Left hindlimb (tissue), 1 donor: ENCODE measurements at places on chromosomes 3 and 15.
A peak's percentile ranks its signal among the peaks of the same experiment; 100 is the strongest.

GRCh38 chr3:42685891-42686820 is 819 bp downstream of the KLHL40 start:
- DNase-seq, result peak; percentile 28

GRCh38 chr15:65101411-65101890 is 13.5 kb downstream of the UBAP1L start:
- peak; percentile 82 for DNase-seq

GRCh38 chr3:108312656-108313055 is 16.3 kb downstream of the HHLA2 start:
- no peak for DNase-seq

DNA sequence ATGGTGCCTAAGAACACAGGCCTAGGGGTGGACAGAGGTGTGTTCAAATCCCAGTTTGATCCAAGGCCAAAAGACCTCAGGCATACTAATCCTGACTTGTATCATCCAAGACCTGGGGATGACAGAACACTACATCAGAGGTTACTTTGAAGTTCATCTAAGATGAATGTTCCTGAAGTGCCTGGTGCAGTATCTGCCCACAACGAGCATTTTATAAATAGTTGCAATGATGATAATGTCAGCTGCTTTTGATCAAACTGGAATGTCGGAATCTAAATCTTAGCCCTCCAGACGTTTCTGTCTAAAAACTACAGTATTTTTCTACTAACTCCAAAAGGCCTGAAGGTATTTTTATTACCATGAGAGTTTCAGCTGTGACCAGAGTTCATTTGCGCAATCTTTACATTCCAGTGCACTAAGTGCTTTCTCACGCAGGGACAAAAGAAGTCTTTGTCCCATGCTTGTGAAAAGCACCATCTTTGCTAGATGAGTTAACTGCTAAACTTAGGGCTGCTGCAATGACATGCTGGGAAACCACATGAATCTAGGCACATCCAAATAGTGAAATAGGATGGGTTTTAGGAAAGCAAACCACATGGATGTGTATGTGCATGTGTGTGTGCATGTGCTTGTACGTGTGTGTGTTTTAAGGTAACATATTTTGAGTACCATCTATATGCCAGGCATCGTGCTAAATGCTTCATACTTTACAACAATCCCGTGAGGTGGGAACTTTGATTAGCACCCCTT is 18.1 kb downstream of the ANXA2 start:
- DNase-seq, result no peak

DNA sequence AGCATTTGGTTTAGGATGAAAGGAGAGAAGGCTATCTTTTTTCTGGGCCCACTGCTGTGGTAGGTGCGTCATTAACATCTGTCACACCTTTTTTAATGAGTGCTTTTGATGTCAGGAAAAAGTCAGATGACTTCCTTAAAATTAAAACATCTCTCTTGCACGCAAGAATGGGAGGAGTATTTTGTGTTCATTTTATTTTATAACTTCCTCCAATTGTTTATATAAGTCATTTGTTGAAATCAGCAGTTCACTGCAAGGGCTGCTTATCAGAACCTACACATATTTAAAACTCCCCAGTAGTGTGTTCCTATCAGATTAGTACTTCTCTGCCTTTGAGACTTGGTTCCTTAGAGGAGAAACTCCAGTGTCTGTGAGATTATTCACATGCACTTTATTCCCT is 143.8 kb downstream of the NEO1 start:
- DNase-seq, result no peak

DNA sequence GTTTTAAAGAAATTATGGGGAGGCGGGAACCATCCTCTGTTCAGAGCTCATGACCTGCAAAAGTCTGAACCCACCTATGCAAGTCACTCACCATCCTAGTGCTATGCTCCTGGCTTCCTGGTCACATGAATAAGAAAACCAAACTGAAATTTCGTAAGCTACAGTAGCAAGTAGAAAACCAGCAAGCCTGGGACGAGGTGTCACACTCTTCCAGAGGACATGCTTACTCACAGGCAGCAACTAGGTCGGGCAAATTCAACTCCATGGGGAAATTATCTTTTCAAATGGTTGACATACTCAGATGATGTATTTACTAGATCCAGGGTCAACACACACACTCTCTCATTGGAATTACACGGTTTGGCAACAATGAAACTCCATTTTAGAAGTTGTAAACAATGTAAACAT is 31.3 kb downstream of the LDHAL6B start:
- no peak for DNase-seq

GRCh38 chr3:45975686-45976085 is 19.9 kb downstream of the FYCO1 start:
- DNase-seq, result no peak

DNA sequence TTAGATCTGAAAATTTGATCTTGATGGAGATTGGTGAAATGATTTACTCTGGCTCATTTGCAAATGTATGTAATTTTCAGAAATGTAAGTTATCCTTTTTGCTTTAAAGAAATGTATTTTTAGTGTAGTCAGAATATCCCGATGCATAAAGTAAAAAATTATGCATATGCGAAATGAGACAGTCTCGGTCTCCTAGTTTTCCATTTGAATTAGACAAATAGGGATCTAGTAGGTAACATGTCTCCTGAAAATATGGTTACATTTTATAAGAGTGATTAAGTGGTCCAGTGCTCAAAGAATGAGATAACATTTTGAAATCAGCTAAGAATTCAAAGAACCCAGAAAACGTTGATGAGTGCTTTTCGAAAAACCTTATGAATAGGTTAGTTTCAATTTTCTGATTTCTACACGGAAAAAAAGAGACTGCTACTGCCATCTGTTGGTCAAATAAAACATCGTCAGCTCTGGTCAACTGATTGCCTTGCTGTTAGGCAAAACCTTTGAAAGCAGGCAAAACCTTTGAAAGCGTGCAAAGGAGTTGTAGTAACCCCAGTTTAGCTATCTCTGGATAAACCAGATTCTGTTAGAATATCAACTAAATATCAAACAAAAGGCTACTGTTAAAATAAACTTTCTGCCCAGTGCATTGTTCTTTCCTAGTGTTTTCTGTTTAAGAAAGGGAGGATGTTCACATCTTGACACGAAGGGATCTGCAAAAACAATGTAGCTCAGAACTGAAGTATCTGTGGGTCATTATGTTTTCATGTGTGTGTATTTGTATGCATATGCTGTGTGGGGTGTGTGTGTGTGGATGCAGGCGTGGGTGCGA is 59.3 kb upstream of the CHMP2B start:
- DNase-seq, result no peak

- no peak for DNase-seq
Observed at GRCh38 chr15:34233614-34234013, 8.8 kb downstream of the EMC4 start.

GRCh38 chr3:182226995-182227394 is 515.3 kb downstream of the SOX2 start:
- no peak for DNase-seq

DNA sequence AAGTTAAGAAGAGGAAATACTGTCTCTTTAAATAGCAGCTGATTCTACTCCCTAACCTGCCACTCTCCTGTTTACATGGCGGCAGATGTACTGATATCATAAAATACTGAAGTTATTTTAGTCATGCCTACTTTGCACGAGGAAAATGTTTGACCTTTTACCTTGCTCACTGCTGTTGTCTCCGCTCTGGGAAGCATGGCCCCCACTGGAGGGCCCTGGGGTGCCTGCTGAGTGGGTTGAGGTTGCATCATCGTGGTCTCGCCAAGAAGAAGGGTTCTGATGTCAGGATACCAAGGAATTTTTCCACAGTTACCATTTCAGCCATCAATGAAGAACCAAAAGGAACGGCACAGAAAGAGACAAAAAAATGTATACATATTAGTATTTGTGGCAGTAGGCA is 16.7 kb downstream of the MEIS2 start:
- no peak for DNase-seq

- DNase-seq, result no peak
Observed at GRCh38 chr3:41579861-41580260, 380.6 kb downstream of the CTNNB1 start.

- no peak for DNase-seq
Observed at GRCh38 chr3:55923626-55924025, 436.5 kb upstream of the WNT5A start.

DNA sequence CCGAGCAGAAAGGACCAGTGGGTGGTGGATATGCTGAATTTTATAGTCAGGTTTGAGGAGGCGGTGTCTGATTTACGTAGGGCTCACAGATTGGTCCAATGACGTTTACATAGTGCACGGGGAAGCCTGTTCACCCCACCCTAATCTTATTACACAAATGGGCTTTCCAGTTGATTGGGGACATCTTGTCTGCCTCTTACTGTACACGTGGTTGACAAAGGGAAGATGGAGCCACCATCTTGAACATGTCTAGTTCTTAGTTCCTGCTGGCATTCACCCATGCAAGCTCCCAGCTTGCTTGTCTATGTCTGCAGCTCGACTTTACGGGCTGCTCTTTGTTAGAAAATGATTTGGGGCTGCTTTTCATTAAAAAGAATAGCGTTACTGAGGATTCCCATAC is 332.0 kb upstream of the SLCO3A1 start:
- DNase-seq, result no peak

- DNase-seq, result no peak
Observed at GRCh38 chr3:188860147-188860546, 311.6 kb upstream of the TPRG1 start.

- DNase-seq, result no peak
Observed at GRCh38 chr15:70486012-70486411, 277.3 kb downstream of the UACA start.
